ENCODE measurements at places on chromosomes 5 and 9. TPM values are rescaled to one million over a fixed set of nuclear protein-coding genes. Genes with fewer than 3 reads are reported as not detected.

- DNase-seq, result no peak
Observed at GRCh38 chr9:109005678-109006077, 7.6 kb downstream of the CTNNAL1 start.

F2RL2 gene
- total RNA-seq, result not detected

FBP1 gene
- total RNA-seq, result 6.5 TPM

DMAC1 gene
- 38.7 TPM for total RNA-seq

DNA sequence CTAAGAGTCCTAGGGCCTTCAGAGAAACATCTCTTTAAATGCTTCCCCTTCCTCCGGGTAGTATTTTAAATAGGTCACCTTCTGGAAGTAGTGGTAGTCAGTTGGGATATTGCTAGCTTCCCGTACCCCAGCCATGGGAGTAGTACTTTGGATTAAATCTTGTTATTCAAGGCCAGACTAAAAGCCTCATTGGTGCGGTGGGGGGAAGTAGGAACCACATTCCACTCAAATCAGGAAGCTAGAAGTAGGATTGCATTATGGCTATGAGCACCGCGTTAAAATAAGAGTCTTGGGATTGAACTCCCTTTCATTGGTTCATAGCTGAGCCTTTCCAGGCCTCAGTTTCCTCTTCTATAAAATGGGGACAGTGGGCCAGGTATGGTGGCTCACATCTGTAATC is 6.7 kb downstream of the KCNIP1 start:
- DNase-seq, result no peak
